ENCODE measurements at places on chromosomes 7 and 10.

- no peaks in the 10 kb centered on the region for H3K27me3 ChIP-seq
- H3K4me1 ChIP-seq, result peaks cover 32% of the 10 kb centered on the region
- no peak overlapping the region for H3K27ac ChIP-seq
- DNase-seq, result no peak
- H3K36me3 ChIP-seq, result no peaks in the 10 kb centered on the region
Observed at GRCh38 chr10:112365014-112365432, 8.9 kb upstream of the ACSL5 start.

GRCh38 chr7:19069842-19070241, 47.6 kb downstream of the TWIST1 start:
- no peaks in the 10 kb centered on the region for H3K27me3 ChIP-seq
- DNase-seq, result no peak
- no peaks in the 10 kb centered on the region for H3K4me1 ChIP-seq
- no peak overlapping the region for H3K27ac ChIP-seq
- H3K36me3 ChIP-seq, result no peaks in the 10 kb centered on the region

DNA sequence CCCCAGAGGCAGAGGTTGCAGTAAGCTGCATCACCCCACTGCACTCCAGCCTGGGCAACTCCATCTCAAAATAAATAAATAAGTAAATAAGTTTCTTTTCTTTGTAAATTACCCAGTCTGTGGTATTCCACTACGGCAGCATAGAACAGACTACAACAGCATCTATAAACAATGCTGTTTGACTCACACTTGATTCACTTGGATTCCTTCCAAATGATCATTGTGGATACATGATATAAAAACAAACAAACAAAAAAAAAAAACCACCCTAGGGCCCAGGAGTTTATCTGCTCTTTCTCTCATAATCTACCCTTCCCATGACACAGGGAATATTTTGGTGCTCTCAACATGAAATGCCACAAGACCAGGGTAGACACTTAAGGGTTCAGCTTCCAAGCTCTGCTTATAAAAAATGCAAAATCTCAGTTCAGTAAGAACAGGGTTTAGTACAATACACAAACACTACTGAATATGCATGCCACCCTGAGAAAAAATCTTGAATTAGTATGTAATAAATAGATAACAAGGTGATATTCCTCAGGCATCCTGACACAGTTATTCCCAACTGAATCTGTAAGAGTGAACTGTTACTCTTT, 200.9 kb downstream of the FAM107B start:
- no peaks in the 10 kb centered on the region for H3K36me3 ChIP-seq
- H3K4me3 ChIP-seq, result no peak overlapping the region
- H3K4me1 ChIP-seq, result peaks cover 31% of the 10 kb centered on the region
- no peak overlapping the region for H3K27ac ChIP-seq
- no peaks in the 10 kb centered on the region for H3K27me3 ChIP-seq

- H3K4me1 ChIP-seq, result peaks cover 50% of the 10 kb centered on the region
- H3K4me3 ChIP-seq, result no peak overlapping the region
- DNase-seq, result no peak
- H3K27ac ChIP-seq, result peak overlapping the region; percentile 86
- H3K36me3 ChIP-seq, result peaks cover 8% of the 10 kb centered on the region
- H3K27me3 ChIP-seq, result no peaks in the 10 kb centered on the region
Observed at GRCh38 chr7:1029637-1030443, 14.5 kb upstream of the GPR146 start.

DNA sequence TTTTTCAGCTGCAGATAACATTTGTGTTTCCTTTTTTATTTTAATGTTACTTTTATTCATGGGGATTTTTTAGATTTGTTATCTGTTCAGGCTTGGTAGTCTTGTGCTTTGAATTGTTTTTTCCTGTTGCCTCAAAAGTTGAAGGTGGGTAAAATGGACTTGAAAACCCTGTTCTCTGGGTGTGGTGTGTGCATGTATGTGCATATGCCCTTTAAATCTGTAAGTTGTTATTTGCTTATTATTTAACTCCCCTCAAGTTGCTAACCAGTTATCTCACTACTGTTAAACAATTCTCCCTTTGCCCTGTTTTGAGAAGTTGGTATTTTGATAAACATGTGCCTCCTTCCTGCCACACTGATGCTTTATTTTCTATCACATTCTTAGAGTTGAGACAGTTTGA, 30.6 kb downstream of the TSPAN14 start:
- DNase-seq, result no peak
- H3K4me1 ChIP-seq, result peaks cover 67% of the 10 kb centered on the region
- H3K27ac ChIP-seq, result peak overlapping the region; percentile 68
- peaks cover 10% of the 10 kb centered on the region for H3K36me3 ChIP-seq
- no peaks in the 10 kb centered on the region for H3K27me3 ChIP-seq

- peak; percentile 65 for DNase-seq
- no peak overlapping the region for H3K27ac ChIP-seq
Observed at GRCh38 chr10:49283491-49283890, 15.5 kb upstream of the C10orf71 start.

- peak; percentile 70 for DNase-seq
- peaks cover 61% of the 10 kb centered on the region for H3K4me1 ChIP-seq
- H3K4me3 ChIP-seq, result no peak overlapping the region
- peaks cover 41% of the 10 kb centered on the region for H3K36me3 ChIP-seq
- no peaks in the 10 kb centered on the region for H3K27me3 ChIP-seq
- H3K27ac ChIP-seq, result no peak overlapping the region
Observed at GRCh38 chr10:125003146-125003900, 61.4 kb downstream of the ZRANB1 start.

DNA sequence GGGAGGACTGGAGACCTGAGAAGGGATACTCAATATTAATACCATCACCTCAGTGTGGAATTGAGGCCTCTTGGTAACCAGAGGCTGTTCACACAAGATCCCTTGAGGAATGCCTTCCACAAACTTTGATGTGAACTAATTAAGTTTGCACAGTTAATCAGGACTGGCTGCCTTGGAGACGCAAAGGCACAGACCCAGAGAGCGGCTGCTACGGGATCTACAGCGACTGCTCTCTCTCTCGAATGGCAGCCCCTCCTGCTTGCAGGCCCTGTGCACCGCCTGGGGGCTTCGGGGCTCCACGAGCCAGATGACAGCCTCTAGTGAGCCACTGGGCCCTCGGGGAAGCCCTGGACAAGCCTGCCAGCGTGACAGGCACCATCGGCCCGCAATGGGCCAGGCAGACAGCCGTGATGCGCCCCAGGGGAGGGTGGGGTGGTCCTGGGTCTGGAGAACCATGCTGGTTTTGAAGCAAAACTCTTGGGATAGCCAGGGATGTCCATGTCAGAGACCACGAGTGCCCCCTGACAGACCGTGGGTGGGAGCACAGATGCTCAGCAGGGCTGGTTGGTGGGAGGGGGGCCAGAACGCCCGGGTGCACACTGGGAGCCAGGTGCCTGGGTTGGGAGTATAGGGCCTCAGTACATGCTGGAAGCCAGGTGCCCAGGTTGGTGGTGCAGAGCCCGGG, 195.6 kb downstream of the ELFN1 start:
- no peak overlapping the region for H3K27ac ChIP-seq
- H3K27me3 ChIP-seq, result no peaks in the 10 kb centered on the region
- no peak overlapping the region for H3K4me3 ChIP-seq
- H3K4me1 ChIP-seq, result no peaks in the 10 kb centered on the region

DNA sequence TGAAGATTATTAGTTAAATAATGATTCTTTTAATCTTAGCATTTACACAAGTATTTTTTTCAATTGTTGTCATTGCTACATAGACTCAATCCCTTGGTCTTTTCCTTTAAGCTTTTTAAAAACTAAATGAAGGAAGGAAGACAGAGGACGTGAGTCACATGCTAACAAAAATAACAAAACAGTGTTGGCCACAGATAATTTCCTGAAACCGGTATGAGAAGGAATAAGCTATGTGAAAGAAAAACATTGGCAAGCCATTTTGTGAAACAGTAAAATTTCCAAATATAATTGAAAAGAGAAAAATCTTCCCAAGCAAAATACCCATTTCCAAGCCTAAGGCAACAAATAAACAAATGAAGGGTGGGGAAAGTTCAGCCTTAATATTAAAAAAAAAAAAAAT, 223.0 kb downstream of the AHR start:
- H3K27ac ChIP-seq, result peak overlapping the region; percentile 34
- H3K36me3 ChIP-seq, result no peaks in the 10 kb centered on the region
- H3K4me1 ChIP-seq, result peaks cover 27% of the 10 kb centered on the region
- DNase-seq, result no peak
- H3K4me3 ChIP-seq, result no peak overlapping the region

- H3K27me3 ChIP-seq, result peaks cover 13% of the 10 kb centered on the region
- H3K4me1 ChIP-seq, result peaks cover 31% of the 10 kb centered on the region
- no peak for DNase-seq
- H3K36me3 ChIP-seq, result no peaks in the 10 kb centered on the region
- no peak overlapping the region for H3K27ac ChIP-seq
Observed at GRCh38 chr10:78405736-78406135, 372.1 kb downstream of the RPS24 start.

- H3K27me3 ChIP-seq, result no peaks in the 10 kb centered on the region
- H3K27ac ChIP-seq, result peak overlapping the region; percentile 10
- H3K36me3 ChIP-seq, result no peaks in the 10 kb centered on the region
- DNase-seq, result no peak
Observed at GRCh38 chr10:11713186-11713743, 28.9 kb upstream of the ECHDC3 start.

DNA sequence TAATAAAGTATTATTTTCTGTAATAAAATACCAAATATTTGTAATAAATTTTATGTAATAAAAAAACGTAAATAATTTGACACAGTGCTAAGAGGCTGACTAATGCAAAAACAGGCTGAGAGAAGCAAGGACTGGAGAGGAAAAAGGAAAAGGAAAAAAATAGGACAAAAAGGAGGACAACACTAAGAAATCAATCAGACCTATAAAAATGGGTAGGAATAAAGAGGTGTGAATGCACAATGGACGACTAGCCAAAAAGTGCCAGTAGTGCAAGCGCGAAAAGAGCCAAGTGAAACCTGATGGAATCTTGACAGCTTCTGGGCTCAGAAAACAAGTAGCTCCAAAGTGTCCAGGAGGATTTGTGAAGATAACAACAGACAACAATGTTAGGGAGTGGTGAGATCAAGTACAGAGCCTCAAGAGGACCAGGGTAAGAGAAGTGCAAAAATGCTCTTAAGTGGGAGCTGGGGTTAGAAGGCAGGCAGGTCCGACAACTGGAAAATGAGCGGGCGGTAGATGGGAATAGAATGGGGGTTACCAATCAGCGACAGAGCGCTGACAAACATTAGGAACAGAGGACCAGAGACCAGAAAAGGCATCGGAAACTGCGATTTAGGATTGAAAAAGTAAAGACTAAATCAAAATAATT, 1.2 kb downstream of the BRAF start:
- peaks cover 21% of the 10 kb centered on the region for H3K4me1 ChIP-seq
- H3K36me3 ChIP-seq, result no peaks in the 10 kb centered on the region
- no peaks in the 10 kb centered on the region for H3K27me3 ChIP-seq
- peak overlapping the region; percentile 99 for H3K27ac ChIP-seq
- DNase-seq, result no peak

DNA sequence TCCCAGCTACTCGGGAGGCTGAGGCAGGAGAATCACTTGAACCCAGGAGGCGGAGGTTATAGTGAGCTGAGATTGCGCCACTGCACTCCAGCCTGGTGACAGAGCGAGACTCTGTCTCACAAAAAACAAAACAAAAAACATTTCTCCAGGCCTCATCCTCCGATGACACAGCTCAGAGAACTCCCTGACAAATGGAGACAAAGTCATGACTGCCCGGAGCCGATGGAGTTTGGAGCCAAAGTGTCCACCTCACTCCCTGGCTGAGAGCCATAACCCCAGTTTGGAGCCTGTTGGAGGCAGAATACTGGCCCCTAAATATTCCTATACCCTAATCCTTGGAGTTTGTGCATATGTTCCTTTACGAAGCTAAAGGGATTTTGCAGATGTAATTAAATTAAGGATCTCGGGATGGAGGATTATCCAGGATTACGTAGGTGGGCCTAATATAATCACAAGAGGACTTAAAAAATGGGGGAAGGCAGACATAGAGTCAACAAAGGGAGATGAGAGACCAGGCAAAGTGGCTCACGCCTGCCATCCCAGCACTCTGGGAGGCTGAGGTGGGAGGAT, 22.7 kb downstream of the SSC4D start:
- H3K36me3 ChIP-seq, result no peaks in the 10 kb centered on the region
- peaks cover 8% of the 10 kb centered on the region for H3K4me1 ChIP-seq
- DNase-seq, result no peak
- no peak overlapping the region for H3K27ac ChIP-seq
- H3K4me3 ChIP-seq, result no peak overlapping the region

GRCh38 chr10:80784695-80785094, 247.0 kb downstream of the SH2D4B start:
- H3K4me1 ChIP-seq, result no peaks in the 10 kb centered on the region
- no peak overlapping the region for H3K27ac ChIP-seq
- no peak for DNase-seq
- no peak overlapping the region for H3K4me3 ChIP-seq
